Brain pericyte (primary cell): ENCODE measurements at places on chromosomes 11 and 22.

GRCh38 chr22:46355369-46355995, 20.0 kb downstream of the TRMU start:
- no peak for DNase-seq

DNA sequence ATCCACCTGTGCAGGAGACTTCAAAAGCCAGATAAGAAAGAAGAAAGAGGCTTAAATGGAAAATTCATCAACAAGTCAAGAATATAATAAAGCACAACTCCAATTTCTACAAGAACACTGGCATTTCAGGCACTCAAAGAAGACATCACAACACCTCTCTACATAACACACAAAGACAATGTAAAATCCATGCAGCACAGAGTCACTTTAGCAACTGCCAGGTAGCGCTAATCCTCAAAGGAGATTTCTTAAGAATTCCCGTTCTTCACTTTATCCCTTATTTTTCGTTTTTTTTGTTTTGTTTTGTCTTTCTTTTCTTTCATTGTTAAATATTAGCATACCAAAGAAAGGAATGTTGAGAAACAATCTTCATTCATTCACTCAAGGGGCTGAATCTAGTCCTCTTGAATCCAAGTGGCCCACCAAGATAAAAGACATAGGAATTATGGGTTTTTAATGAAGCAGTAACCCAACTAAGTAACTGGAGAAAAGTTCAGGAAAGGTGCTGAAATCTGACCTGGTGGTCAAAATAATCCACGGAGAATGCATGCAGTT, 95.0 kb downstream of the CADM1 start:
- DNase-seq = no peak

DNA sequence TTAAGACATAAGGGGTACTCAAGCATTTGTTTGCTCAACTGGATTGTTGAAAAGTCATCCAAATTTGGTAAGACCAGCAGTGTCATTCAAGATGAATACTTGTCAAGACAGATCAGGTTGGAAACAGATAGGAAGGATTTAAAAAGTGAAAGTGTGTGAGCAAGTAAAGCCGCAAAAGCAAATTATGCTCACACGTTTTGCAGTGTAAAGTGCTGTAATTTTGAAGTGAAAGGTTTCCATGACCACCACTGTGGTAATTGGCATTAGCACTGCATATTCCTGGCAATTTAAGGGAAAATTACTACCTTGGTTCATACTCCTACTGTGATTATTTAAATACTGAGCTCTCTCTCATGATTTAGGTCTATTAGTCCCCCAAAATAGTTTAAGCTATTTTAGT, 704.1 kb upstream of the CCDC179 start:
- DNase-seq = no peak

DNA sequence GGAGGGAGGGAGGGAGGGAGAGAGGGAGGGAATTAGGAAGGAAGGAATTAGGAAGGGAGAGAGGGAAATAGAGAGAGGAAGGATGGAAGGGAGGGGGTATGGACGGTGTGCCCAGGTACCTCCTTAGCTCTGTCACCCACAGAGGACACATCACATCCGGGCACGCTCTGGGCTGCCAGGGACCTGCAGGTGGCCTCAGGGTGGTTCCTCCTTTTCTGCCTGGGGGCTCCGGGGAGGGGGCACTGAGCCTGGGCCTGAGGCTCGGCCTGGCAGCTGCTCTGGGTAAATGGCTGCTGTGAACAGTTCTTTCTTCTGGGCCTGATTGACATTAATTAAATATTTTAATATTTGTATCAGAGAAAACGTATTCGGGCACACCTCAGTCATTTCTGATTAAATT, 733.5 kb downstream of the BRD1 start:
- no peak for DNase-seq

GRCh38 chr11:87143641-87144040, 105.9 kb downstream of the TMEM135 start:
- DNase-seq = no peak

DNA sequence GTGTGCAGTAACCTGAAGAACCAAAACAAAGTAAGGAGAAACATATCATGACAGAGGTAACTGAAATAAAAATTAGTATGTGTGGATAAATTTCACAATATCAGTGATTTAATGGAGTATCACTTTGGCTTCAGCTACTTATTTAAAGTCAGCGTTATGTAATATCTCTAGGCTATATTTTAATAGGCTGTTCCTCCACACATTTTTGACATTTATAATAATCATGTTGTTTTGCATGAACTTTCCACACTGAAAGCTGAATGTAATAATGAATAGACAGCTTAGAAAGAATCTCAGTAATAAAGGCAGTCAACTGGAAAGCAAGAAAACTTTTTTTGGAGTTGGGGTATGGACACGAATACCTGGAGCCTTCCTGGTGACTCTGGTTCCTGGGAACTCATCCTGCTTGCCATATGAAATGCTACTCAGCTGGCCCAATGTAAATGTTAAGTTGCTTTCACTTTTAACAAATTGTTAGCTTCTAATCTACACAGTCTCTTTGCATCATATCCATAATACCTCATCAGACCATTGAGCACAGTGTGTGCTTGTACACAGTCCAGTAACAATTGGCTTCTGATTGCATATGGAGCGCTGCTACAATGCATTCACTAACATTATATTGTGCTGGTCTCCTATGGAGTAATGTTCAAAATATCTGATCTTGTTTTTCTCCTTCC, 257.7 kb downstream of the SOX6 start:
- DNase-seq = no peak

DNA sequence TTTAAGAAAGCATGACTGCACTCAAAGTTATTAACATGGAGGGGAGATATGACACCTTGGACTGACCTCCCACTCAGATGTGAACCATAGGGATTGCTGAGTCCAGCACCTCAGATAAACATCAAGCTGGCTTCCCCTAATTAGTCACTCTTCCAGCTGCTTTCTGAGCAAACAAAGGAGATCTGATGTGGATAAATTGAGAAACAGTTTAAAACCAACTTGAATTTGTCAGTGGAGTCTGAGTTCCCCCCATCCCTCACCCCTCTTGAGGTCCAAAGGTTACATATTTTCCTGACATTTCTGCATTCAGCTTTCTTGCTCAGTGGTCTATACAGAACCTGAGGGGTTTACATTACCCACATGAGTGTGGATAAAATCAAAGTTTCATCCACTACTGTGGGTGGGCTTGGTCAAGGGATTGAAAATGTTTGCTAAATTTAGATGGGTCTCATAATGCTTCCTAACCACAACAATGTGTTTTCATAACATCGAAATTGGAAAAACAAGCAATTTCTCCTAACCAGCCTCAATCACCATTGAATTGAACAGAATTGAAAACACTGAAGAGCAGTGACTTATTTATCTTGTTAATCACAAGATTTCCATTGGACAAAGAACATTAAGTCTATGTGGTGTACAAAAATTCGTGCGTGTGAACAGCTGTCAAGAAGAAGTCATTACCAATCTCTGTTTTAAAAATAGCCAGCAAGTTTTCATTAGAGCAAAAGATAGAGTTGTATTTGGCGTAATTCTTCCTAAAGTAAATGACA, 292.3 kb downstream of the METTL15 start:
- DNase-seq = peak; percentile 26

DNA sequence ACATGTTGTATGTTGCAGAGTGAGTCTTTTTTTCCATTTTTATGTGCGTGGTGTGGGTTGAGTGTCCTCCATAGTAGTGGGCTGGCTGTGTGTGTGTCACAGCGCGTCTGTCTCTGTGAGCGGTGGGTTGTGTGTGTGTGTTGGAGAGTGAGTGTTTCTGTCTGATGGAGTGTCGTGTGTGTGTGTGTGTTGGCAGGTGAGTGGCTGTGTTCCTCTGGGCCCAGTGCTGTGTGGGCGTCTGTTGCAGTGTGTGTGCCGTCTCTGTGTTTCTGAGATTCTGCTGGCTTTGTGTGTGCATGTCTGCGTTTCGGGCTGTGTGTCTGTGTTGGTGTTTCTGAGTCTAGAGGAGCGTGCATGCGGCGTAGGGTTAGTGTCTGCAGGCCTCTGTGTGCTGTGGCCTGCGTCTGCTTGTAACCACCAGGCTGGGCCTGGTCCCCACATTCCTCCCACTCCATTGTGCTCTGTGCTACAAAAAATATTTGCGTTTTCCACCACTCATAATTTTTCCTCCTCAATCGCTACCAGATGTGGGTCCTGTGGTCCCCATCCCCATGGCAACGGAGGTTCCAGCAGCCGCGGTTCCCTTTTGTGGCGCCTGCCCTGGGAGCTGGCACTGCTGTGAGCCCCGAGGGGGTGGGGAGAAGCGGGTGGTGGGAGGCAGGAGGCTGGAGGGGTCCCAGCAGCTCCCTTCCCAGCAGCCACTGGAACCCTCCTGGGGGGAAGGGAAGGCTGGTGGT, 15.2 kb downstream of the SCARF2 start:
- DNase-seq = no peak
